ENCODE measurements at places on chromosomes 3 and 15.

GRCh38 chr3:109806929-109807328, 469.6 kb upstream of the DPPA4 start:
- H3K36me3 ChIP-seq = no peaks in the 10 kb centered on the region
- peak; percentile 16 for DNase-seq
- H3K27ac ChIP-seq = peak overlapping the region; percentile 88
- peak overlapping the region; percentile 31 for H3K4me3 ChIP-seq

GRCh38 chr3:159854500-159855124, 134.0 kb upstream of the IL12A start:
- H3K36me3 ChIP-seq = no peaks in the 10 kb centered on the region
- no peaks in the 10 kb centered on the region for H3K4me1 ChIP-seq
- DNase-seq = no peak
- H3K4me3 ChIP-seq = no peak overlapping the region
- H3K27me3 ChIP-seq = no peaks in the 10 kb centered on the region

DNA sequence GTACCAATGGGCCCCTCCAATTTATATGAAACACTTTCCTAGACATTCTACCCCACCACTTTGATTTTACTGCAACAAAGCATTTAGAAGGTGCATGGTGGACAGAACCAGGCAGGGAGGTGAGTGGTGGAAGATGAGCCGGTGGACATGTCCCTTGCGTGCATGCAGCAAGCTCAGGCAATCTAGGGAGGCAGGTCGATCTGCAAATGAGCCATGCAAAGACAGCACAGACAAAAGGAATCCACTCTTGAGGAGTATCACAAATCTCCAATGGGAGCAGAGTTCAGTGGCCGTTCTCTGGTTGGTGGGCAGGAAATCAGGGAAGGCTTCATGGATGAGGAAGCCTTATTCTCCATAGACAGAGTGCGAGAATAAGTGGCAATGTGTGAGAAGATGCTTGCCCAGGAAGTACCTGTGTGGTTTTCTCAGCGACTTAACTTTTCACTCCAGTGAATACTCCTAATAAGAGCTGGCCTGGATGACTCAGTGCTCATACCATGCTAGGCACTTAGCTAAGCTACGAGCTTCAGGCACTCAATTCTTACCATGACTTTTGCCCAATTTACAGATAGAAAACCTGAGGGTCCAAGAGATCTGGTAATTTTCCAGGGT, 152.5 kb downstream of the FOXP1 start:
- H3K36me3 ChIP-seq = no peaks in the 10 kb centered on the region
- H3K4me3 ChIP-seq = no peak overlapping the region
- peaks cover 43% of the 10 kb centered on the region for H3K4me1 ChIP-seq
- no peaks in the 10 kb centered on the region for H3K27me3 ChIP-seq
- H3K27ac ChIP-seq = peak overlapping the region; percentile 73
- DNase-seq = no peak

GRCh38 chr15:53843869-53844569, 84.6 kb upstream of the WDR72 start:
- no peak overlapping the region for H3K27ac ChIP-seq
- no peaks in the 10 kb centered on the region for H3K36me3 ChIP-seq
- no peaks in the 10 kb centered on the region for H3K27me3 ChIP-seq
- H3K4me1 ChIP-seq = no peaks in the 10 kb centered on the region

DNA sequence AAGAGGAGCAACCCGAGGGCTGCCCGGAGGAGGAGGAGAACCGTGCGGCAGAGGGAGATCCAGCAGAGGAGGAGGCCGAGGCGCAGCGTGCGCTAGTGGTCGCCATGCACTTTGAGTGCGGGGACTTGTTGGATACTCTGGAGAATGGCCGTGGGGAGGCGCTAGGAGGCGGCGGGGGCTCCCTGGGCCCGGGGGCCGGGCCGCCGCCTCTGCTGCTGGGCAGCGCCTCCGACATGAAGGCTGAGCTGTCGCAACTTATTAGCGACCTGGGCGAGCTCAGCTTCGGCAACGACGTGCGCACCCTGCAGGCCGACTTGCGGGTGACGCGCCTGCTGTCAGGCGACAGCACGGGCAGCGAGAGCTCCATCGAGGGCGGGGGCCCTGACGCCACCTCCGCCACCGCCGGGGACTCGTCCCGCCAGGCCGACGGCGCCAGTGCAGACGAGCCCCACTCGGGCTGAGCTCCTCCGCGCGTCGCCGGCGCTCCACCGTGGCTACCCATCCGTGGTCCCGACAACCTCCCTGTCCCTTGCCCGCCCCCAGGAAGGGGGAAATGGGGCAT, 2.0 kb downstream of the FAM43A start:
- H3K4me3 ChIP-seq = peak overlapping the region; percentile 69
- no peaks in the 10 kb centered on the region for H3K36me3 ChIP-seq

DNA sequence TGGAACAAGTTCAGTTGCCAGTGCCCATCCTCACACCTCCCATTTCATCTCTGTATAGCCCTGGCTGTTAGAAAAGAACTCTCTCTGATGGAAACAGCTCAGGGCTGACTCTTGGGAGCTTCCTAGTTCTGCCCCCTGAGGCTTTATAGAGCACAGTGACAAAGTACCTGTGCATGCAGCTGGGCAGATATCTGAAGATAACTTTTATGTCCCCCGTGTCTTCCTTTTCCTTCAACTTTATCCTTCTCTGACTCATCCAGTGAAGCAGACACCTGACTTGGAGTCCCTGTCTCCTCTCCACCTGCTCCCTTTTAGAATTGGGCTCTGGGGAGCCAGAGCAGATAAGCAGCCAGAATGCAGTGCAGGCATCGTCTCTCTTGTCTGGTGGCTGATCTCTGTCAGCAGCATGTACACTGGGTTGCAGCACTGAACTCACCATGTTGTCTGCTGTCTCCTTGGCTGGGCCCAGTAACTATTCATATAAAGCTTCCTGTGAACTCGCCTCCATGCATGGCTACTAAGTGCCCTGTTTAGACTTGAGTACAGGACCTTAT, 53.9 kb upstream of the PLXNA1 start:
- no peak overlapping the region for H3K27ac ChIP-seq
- no peak for DNase-seq
- H3K27me3 ChIP-seq = no peaks in the 10 kb centered on the region
- no peaks in the 10 kb centered on the region for H3K4me1 ChIP-seq
- no peaks in the 10 kb centered on the region for H3K36me3 ChIP-seq

DNA sequence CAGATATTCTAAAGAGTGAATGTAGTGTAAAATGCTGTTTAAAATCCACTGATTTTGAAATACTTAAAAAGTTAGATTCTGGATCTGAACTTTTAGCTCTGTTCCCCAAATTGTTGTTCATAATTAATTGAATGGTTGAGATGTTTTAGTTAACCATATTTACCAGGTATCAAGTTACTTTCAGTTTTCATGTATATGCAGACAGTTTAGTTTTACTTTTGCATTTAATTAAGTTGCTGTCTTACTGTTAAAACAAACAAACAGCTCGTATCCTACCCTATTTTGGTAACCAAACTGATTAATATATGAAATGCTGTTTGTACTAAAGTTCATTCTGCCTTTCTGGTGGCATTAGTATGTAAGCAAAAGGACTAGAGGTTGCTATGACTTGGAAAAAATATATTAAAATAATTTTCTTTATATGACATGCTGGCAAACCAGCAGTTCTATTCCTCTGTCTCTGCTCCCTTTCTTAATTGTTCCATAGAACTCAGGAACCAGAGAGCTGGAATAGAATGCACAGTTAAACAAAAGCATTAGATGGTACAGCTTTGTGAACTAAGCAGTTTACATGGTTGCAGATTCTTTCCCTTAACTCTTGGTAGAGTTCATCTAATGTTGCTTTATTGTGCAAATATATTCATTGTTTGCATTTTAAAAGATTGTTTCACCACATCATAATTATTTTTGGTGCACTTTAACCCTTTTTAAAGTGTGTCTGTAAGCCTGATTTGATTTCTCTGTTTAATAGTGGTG, 39.5 kb upstream of the SCAANT1 start:
- H3K36me3 ChIP-seq = no peaks in the 10 kb centered on the region
- no peak overlapping the region for H3K4me3 ChIP-seq
- H3K4me1 ChIP-seq = peaks cover 2% of the 10 kb centered on the region
- H3K27me3 ChIP-seq = no peaks in the 10 kb centered on the region
- no peak for DNase-seq

Data from T-cell (primary cell).